ENCODE measurements at places on chromosomes 3 and 15.

DNA sequence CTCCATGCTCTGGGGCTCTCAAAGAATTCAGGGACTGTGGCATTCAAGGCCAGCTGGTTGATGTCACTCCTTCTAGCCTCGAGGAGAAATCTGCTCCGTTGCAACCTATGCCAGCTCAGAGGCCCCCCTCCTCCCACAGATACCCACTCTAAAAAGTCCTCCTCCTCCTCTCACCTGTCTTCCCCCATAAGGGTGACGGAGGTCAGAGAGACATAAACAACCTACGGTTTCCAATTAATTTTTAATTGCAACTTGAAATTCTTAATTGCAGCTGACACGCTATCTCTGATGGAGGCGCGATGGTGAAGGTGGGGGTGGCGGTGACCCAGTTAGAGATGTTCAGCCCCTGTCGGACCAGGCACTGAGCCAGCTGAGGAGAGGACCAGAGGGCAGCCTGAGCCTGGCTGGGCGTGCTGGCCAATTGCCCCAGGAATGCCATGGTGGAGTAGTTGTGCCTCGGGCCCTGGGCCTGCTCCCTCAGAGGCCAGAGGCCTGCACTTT, 43.2 kb upstream of the INSYN1 start:
- DNase-seq = no peak

DNA sequence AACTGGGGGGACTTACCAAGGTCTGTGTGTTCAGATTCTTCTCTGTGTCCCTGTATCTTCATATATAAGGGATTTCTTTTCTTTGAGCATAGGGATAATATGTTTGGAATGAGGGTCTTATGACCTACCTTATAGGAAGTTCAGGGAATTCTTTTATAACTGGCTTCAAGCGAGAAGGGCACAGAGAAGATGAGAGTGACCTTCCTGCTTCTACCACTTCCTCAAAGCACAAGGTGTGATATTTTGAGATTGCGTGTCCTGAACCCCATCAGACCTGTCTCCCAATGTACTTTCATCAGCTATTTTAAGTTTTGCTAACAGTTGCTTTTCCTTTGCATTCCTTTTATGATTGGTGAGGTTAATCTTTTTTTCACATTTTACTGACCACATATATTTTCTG, 3.1 kb upstream of the PSMD6 start:
- DNase-seq = no peak

- DNase-seq = no peak
Measured at GRCh38 chr15:100256970-100257650, 84.7 kb downstream of the ADAMTS17 start.

- DNase-seq = no peak
Measured at GRCh38 chr3:188171682-188172467, 17.9 kb downstream of the LPP start.

DNA sequence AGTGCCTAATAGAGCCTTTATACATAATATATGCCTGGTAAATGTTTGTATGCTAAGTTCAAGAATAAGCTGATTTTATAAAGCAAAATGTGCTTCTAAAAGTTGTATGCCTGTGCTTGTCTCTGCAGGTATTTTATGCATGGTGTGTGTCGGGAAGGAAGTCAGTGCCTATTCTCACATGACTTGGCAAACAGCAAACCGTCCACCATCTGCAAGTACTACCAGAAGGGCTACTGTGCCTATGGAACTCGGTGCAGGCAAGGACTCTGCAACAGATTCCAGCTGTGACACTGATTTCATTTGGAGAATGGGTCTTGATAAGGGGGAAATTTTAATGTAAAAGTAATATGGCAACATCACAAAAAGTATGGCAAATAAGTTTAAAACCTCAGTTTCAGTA, 11.9 kb downstream of the MKRN2 start:
- DNase-seq = no peak

GRCh38 chr3:193016437-193016901, 98.8 kb upstream of the MB21D2 start:
- DNase-seq = peak; percentile 60

DNA sequence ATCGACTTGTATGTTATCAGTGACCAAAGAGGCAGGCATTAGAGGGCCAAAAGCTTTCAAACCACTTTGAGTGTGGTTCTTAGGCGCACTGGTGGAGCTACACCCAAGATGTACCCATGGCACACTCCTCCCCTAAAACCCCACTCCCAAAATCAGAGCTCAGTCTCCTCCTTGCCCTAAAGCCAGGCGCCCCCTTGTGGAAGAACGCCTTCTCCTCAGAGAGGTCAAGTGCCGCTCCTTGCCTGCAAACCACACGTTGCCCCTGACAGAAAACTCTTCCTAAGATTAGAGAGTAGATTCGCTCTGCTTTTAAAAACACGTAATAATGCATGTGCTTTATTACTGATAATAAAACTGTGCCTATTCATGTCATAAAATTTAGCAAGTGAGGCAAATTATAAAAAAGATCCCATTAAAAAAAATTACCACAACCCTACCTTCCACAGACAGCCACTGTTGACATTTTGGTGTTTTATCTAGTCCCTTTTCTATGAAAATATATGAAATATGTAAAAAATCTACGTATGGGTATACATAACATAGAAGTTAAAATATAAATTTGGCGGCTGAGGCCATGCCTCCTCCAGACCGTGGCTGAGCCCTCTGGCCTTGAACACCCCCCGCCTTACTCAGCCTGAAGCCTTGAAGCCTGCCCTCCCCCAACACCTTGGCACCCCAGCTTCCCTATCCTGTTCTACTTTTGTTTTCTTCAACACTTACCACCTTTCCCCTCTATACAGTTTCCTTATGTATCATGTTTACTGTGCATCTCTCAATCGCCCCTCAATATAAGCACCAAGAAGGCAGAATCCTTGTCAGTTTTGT, 33.5 kb downstream of the BCL2L10 start:
- peak; percentile 92 for DNase-seq

Data from MCF 10A (cell line).